ENCODE measurements at places on chromosomes 1 and 21. TPM values are rescaled to one million over a fixed set of nuclear protein-coding genes. Genes with fewer than 3 reads are reported as not detected.

Gene CASZ1
- 3.4 TPM for polyA plus RNA-seq

Gene DPYD
- polyA plus RNA-seq = 17.1 TPM

Gene DPT
- 628 TPM for polyA plus RNA-seq

Gene ST6GALNAC5
- 0.79 TPM for polyA plus RNA-seq

Gene FCRL2
- polyA plus RNA-seq = 0.29 TPM

Gene WDR64
- polyA plus RNA-seq = not detected

Gene LAMB3
- polyA plus RNA-seq = 36.4 TPM

Gene SERPINC1
- not detected for polyA plus RNA-seq

Gene S100A9
- polyA plus RNA-seq = 139 TPM

Gene GRHL3
- polyA plus RNA-seq = 0.08 TPM

Gene OR6K3
- not detected for polyA plus RNA-seq

Gene CBS
- polyA plus RNA-seq = 25.7 TPM

Gene KIF26B
- polyA plus RNA-seq = 0.56 TPM

Gene LMOD1
- 21.8 TPM for polyA plus RNA-seq

Gene DOP1B
- 2.0 TPM for polyA plus RNA-seq

Gene KIFAP3
- 10.9 TPM for polyA plus RNA-seq

Gene RGS1
- polyA plus RNA-seq = 3.9 TPM

Gene OXCT2
- polyA plus RNA-seq = 0.19 TPM

Gene ITGB2
- 81.7 TPM for polyA plus RNA-seq

Gene MIER1
- polyA plus RNA-seq = 23.5 TPM

Gene TEX38
- polyA plus RNA-seq = not detected

Gene FAM131C
- polyA plus RNA-seq = not detected

Gene UMODL1
- not detected for polyA plus RNA-seq

Data from adipose tissue (tissue), 3 donors.